Fibroblast of skin of left quadriceps (primary cell): ENCODE measurements at places on chromosomes 16 and 17.

DNA sequence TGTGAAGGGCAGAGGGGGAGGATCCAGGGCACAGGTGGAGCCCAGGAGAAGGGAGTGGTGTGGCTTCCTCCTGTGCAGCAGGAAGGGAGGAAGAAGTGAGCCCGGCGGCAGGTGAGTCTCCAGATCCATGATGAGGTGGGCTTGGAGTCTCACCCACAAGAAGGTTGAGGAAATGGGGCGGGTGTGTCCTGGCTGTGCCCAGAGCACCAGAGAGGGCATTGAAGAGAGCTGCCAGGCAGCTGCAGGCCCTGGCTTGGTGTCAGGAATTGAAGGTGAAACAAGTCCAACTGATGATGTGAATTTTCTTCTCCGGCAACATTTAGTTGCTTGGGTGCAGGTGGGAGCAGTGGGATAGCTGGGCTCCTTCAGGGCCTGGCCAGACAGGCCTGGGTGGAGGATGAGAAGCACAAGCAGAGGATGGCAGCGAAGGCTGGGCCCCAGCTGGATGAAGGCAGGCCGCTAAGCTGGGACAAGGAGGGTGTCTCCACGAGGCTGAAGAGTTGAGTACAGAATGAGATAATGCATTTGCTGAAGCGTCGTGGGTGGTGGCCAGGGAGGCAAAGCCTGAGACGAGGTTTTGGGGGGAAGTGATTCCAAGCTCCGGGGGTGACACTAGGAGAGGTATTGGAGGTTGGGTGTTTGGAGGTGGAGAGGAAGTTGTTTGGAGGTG is 18.3 kb downstream of the NT5M start:
- DNase-seq, result no peak

GRCh38 chr17:80846932-80847331 is 144.7 kb upstream of the CHMP6 start:
- DNase-seq, result no peak

GRCh38 chr16:20905576-20905975 is 5.0 kb downstream of the LYRM1 start:
- no peak for DNase-seq

GRCh38 chr17:46191322-46192188 is 1.7 kb downstream of the KANSL1 start:
- DNase-seq, result no peak

DNA sequence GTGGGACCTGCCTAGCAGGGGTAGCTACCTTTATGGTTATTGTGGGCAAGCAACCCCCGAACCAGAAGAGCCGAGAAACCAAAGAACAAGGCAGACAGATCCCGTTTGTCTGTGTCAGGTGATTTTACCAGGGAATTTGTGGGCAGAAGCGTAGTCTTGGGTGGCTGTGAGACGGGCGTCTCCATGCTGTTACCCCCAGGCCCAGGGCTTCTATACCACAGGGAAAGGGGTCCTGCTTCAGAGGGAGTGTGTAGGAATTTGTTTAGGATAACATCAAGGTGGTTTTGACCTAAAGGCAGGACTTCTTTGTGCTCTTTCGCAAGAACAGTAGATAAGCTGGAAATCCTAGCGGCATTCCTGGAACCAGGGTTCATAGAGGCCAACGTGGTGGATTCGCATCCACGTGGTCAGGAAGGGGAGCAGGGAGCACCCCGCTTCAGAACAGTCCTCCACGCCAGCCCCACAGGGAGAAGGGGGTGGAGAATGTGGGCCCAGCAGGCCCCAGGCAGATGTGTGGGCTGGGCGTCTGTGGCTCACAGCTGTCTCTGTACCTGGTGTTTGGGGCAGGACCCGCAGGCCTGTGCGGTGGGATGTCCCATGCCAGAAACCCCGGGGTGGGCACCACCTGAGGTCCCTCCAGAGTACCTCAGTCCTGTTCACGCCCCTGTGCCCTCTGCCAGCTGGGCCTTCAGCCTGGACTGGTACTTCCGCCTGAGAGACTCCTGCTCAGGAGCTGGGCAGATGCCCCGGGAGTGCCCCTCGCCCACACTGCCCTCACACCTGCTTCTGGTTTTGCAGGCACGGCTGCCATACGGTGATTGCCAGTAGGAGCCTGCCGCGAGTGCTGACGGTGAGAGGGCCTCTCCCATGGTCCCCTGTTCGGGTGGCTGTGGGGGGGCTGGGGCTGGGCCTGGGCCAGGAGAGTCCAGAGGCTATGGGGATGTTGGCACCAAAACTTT is 4.1 kb downstream of the DECR2 start:
- no peak for DNase-seq

DNA sequence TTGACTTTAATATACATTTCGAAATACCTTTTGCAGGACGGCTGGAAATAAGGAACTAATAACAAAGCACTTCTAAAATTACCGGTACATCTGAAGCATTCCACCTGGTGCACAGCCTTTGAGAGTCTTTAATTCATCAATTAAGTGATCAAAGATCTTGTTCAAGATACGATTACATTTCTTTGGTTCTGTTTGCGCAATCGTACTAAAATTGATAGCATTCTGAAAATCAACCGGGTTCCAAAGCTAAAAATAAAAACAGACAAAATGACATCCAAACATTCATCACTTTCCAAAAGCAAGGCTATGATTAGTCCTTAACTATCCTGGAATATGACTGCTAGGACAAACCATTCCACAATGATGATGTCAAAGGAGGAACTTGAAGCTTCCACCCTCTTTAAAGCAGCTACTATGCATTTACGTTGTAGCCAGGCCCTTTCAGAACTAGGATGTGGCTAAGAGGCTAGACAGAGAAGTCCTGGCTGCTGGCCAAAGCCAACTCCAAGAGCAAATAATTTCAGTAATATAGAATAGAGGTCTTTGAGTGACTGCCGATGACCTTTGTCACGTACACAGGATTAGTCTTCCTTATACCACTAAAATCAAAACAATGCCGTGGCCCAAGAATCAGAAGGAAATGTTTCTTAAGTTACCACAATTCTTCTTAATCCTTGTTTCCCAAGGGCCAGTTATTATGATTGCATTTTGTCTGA is 299.8 kb upstream of the PSMD7 start:
- DNase-seq, result no peak

- DNase-seq, result peak; percentile 4
These were observed at the start of gene PIPOX for GRCh38 chr17:29042679-29043538. TSS of gene PIPOX (plus strand) at chr17:29043141. CDS start at chr17:29043226, 85 bp downstream.

- no peak for DNase-seq
These were observed 3.0 kb downstream of the CCL16 start for GRCh38 chr17:35978346-35978745.

DNA sequence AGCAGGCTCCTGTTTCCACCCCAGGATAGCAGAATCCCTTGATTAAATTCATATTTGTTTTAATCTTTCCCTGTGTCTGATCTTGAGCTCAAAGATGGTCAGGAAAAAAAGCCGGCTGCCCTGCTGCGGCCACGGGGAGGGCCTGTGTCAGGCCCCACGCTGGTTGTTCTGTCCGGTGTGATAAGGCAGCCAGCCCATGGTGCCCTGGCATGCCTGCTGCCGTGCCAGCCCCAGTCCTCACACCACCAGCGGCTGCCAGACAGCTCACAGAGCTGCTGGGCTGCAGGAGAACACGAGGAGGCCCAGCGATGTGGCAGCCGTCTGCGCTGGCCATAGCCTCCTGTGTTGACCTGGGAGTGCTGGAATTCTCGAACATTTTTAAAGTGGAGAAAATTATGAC is 34.7 kb upstream of the BRD7 start:
- DNase-seq, result no peak

DNA sequence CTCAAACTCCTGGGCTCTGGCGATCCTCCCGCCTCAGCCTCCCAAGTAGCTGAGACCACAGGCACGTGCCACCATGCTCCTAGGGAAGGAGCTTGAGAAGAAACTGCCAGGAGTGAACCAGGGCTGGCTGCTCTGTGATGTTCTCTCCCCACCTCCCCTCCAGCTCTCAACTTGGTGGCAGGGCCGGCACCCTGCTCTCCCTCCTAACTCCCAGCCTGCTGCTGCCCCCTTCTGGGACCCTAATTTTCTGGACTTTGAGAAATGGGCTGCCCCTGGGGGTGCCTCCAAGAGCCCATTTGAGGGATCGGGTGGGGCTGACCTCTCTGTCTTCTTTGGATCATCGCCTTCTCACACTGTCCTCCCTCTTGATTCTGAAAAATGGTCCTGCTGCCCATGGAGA is 14.9 kb upstream of the STAT3 start:
- no peak for DNase-seq

DNA sequence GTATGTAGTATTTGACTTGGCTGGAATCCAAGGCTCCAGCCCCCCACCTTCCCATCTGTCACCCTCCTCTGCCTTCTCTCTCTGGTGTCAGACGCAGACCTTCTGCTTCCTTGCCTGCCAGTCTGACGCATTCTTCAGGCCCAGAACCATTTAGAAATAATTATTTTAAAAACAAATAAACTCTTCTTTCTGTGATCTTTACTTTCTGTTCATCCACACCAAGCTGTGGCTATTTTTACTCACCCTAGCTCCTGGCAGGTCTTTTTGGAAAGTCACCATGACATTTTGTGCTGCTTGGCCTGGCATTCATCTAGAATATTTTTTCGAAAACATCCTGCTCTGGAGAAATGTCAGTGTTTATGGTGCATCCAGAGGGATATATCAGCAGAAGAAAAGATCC is 330.7 kb upstream of the ASIC2 start:
- DNase-seq, result no peak

- no peak for DNase-seq
These were observed 549.3 kb upstream of the HSBP1 start for GRCh38 chr16:83258366-83258928.

GRCh38 chr17:77235370-77235941 is 94.7 kb downstream of the SEC14L1 start:
- peak; percentile 95 for DNase-seq

- DNase-seq, result no peak
These were observed 44.3 kb upstream of the CACNG5 start for GRCh38 chr17:66790501-66791061.

GRCh38 chr17:77619851-77620250 is 338.7 kb upstream of the TNRC6C start:
- DNase-seq, result peak; percentile 32

DNA sequence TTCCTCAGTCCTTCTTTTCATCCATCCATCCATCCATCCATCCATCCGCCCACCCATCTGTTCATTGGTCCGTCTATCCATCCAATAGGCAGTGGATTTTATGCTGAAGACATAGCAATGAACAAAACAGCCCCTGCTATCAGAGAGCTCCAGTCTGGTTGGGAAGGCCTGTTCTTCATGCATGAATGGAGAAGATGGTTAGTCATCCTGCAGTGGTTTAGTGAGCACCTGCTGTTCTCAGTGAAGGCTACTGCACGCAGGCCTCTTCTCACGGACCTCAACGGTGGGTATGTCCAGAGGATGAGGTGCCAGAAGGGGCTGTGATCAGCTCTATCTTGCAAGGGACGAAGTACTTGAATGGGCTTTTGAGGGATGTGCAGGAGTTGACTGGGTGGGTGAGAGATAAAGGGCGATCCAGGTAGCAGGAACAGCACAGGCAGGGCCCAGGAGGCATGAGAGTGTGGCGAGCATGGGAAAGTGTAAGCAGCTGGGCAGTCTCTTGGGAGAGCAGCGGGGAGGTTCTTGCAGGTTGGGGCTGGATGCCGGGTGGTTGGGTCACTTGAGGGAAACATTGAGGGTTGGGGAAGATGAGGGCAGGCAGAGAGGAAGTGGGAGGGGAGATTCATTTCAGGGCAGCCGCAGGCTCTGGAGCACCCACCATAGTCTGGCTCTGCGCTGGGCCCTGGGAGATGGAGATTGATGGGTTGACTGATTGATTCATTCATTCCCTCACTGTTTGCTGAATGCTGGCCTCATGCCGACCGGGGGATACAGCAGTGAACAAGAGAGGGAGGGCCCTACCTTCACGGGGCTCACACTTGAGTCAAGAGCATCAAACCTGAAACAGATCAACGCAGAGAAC is 115.0 kb upstream of the CIBAR2 start:
- DNase-seq, result no peak

GRCh38 chr16:79493911-79494310 is 106.6 kb downstream of the MAF start:
- no peak for DNase-seq

DNA sequence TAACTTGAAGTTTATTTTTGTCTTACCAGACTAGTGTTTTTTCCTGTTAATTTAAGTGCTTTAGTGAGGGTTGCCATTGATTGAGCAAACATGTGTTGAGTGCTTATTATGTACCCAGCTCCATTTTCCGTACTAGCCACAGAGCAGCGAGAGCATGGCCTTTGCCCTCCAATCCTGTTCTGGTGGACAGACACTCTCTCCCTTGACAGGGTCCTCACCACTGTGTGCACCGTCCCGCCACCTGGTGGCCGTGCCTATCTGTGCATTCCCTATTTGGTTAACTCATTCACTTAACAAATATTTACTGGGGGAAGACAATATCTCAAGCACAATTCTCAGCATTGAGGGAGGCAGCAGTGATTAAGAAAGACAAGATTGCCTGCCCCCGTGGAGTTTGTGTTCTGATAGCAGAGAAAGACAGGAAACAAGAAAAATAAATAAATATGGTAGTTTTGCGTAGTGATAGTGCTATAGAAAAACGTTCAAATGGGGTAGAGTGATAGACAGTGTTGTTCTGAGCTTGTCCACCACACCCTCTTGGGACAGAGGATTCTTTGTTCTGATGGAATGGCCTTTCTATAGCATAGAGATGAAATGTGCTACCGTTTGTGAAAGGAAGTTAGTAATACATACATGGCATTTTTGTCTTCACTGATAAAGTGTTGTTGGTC is 13.0 kb downstream of the CDH13 start:
- DNase-seq, result no peak

- DNase-seq, result no peak
These were observed 1687.5 kb downstream of the TP53TG3F start for GRCh38 chr16:35146723-35147458.

DNA sequence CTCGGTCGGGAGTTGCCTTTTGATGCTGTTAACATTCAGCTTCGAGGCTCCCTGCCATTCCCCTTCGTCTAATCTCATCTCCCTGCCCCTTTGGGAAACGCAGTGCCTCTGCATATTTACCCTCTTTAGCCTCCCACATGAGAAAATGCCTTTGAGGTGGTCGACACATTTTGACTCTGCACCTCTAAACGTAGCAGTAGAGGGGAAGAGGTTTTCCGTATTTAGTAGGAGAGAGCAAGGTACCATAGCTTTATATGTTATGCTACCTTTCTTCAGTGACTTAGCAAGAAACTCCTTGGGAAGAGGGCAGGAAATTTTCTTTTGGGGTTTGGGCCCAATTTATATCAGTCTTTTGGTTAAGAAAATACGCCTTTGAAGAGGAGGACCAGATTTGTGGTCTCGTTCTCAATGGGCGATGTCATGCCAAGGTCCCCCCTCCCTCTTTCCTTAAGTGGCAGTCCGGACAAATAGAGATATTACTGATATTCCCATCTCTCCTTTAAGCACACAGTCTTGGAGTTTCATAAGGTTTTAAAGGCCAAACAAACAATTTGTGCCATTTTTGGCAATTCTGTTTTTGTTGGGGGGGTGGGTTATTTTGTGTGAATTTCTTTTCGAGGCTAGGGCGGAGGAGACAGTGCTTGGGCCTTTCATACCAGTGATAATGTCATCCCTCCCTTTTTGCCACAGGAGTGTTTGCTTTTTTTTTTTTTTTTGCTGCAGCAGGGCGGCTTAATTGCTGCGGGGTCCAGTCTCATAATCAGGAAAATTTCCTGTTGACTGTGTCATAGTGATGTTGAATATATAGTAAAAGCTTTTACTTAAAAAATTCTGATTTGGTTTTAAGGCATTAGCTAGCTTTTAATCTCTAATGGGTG is 1.5 kb downstream of the PAFAH1B1 start:
- no peak for DNase-seq
